Activated CD4-positive, alpha-beta T cell treated with anti-CD3 and anti-CD28 coated beads, Interleukin-2, Interleukin-4, amounts not matched to agents 100 ng/mL and 50 ng/mL, durations not matched to agents 16 hours and 8 hours (primary cell): ENCODE measurements at places on chromosomes 1 and 21.

- DNase-seq, result peak; percentile 95
Observed at GRCh38 chr1:89524369-89525168, at the start of gene LRRC8B. Gene LRRC8B (plus strand): TSS chr1:89524829. CDS start chr1:89582651, 57,822 bp downstream.

DNA sequence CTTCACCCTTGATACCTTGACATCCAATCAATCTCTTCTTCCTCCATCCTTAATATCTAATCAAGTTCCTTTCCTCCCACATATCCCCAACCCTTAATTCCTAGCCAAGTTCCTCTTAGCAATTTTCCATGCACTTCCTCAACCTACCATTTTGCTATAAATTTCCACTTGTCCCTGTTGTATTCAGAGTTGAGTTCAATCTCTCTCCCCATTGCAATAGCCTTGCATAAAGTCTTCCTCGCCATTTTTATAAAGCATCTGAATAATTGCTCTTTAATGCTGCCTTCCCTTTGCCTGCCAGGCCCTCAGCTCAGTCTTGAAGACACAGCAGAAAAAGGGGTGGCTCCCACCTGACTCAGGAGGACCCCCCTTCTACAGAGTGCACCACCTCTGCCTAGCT lies 390.3 kb downstream of the HHIPL2 start:
- DNase-seq, result no peak

DNA sequence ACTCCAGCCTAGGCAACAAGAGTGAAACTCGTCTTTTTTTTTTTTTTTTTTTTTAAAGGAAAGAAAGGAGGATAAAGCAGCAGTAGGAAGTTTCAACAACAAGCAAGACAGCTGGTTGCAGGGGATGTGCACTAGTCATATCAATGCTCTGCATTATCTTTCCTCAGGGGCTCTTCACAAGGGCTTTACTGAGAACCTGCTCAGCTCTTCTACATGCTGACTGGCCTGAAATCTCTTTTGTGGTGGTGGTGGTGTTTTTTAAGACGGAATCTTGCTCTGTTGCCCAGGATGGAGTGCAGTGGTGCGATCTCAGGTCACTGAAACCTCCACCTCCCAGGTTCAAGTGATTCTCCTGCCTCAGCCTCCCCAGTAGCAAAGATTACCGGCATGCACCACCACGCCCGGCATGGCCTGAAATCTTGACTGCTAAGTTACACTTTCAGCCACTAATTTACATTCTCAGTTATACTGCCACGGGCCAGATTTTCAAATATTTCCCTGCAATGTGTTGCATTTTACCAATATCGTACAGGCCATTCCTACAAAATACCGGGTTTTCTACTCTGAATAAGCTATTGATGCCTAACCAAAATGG lies 68.0 kb downstream of the PUM1 start:
- DNase-seq, result no peak

- no peak for DNase-seq
Observed at GRCh38 chr1:173257805-173258204, 50.7 kb upstream of the TNFSF4 start.

GRCh38 chr1:183148599-183148998 lies 37.5 kb upstream of the LAMC2 start:
- DNase-seq, result no peak

DNA sequence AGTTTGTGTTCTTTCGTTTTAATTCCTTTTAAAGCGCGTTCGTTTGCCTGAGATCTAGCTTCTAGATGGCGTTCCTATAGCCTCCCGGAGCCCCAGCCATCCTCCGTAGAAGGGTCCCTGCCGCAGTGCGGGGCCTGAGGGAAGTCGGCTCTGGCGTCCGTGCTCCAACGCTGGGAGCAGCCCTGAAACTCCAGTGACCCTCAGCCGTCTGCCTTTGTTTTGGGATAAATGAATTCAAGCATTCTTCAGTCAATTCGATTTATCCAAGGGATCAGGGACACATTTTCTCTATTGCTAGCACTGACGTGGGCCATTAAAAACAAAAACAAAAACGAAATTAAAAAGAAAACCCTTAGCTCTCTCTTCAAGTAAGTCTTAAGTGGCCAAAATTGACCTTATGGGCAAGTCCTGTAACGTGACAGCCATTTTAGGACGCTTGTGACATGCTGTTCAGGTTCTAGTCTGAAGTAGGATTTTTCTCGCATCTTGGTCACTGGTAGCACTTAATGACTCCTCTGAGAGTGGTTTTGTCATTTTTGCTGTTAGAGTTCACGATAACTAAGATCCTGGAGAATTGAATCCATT lies 742 bp upstream of the HSPA13 start:
- peak; percentile 28 for DNase-seq

DNA sequence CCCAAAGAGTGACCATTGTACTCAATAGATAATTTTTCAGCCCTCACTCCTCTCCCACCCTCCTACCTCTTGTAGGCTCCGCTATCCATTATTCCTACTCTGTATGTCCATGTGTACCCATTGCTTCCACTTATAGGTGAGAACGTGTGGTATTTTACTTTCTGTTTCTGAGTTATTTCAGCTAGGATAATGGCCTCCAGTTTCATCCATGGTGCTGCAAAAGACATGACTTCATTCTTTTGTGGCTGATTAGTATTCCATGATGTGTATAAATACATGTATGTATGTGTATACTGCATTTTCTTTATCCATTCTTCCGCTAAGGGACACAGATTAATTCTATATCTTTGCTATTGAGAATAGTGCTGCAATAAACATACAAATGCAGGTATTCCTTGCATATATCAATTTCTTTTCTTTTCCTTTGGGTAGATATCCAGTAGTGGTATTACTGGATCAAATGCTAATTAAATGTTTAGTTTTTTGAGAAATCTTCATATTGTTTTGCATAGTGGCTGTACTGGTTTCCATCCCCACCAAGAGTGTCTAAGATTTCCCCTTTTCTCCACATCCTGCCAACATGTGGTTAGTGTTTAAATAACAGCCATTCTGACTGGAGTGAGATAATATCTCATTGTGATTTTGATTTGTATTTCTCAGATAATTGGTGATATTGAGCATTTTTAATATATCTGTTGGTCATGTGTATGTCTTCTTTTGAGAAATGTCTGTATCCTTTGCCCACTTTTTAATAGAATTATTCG lies 4.9 kb downstream of the LY9 start:
- DNase-seq, result peak; percentile 58

GRCh38 chr1:179971563-179972496 lies 17.2 kb downstream of the CEP350 start:
- no peak for DNase-seq

DNA sequence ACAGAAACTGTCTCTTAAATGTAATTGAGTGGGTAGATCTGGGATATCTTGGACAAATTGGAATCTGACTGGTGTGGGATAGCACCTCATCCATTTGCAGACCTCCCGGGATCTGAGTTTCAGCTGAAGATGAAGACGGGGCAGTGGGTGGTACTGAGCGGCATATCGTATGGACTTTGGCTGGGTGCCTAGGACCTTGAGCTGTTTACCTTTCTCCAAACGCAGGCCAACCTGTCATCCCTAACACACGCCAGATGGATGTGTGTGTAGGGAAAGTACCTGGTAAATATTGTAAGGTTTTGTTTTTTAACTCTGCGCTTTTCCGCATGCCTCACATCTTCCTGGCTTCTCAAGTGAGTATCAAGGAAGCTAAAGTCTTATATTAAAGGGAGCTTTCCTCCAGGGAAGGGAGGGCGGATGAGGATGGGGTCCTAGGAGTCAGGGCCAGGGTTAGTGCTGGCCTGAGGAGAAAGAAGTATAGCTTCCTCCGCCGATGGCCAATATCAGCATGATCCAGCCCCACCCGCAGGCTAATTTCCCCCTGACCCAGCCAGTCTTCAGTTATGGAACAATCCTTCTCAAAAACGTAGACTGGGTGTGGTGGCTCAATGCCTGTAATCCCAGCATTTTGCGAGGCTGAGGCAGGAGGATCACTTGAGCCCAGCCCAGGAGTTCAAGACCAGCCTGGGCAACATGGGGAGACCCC lies 26.2 kb downstream of the ATP8B2 start:
- DNase-seq, result no peak

GRCh38 chr1:30187413-30188023 lies 535.9 kb downstream of the MATN1 start:
- DNase-seq, result no peak

GRCh38 chr1:147585640-147586383 lies 44.5 kb downstream of the BCL9 start:
- DNase-seq, result no peak

DNA sequence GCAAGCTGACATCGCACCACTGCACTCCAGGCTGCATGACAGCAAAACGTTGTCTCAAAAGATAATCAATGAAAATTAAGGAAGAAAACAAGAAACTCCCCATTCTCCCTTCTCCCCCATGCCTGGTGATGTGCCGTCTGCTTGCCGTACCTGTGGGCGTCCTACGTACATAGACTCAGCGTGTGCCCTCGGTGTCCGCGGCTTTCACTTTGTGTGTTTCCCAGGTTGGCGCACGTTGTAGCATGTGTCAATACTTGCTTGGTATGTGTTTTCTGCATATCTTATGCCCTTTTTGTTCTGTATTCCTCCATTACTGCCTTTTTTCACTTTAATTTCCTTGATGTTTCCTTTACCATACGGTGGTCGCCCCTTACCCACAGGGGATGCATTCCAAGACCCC lies 53.8 kb downstream of the PCNT start:
- DNase-seq, result no peak

GRCh38 chr1:23020706-23021405 lies 1.6 kb downstream of the KDM1A start:
- DNase-seq, result no peak

GRCh38 chr1:1187938-1188337 lies 14.3 kb downstream of the TTLL10 start:
- DNase-seq, result no peak

GRCh38 chr21:41854426-41854995 lies 24.6 kb downstream of the PRDM15 start:
- no peak for DNase-seq

GRCh38 chr1:150516616-150517015 lies 1.1 kb downstream of the FALEC start:
- peak; percentile 8 for DNase-seq

DNA sequence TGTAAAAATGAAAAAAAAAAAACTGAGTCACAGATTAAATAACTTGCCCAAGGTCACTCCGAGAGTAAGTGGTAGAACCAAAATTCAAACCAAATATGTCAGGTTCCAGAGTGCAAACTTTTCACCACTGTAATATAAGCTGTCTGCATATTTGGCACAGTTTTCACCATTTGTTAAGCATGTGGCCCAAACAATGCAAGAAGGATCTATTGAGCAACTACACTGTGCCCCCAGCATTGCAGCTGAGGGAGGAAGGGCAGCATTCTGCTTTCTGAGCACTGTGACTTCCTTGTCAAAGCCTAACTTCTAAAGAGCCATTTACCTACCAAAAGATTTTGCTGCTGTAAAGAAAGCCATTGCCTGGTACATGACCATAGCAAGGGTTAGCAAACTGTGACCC lies 133.4 kb downstream of the SYT2 start:
- DNase-seq, result no peak

DNA sequence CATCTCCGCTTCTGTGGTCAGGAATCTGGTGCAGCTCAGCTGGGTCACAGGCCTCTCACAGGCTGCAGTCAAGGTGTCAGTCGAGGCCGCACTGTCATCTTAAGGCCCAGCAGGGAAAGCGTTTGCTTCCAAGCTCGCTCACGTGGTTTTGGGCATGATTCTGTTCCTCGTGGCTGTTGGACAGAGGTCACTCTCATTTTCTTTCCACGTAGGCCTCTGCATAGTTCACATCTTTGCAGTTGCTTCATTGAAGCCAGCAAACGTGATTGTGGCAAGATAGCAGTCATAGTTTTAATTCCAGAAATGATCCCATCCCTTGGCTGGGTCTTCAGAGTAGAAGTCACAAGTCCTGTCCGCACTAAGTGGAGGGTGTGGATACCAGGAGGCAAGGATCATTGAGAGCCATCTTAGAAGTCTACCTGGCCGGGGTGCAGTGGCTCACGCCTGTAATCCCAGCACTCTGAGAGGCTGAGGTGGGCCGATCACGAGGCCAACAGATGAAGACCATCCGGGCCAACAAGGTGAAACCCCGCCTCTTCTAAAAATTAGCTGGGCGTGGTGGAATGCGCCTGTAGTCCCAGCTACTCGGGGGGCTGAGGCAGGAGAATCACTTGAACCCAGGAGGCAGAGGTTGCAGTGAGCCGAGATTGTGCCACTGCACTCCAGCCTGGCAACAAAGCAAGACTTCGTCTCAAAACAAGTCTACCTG lies 24.5 kb downstream of the NECAP2 start:
- no peak for DNase-seq

- no peak for DNase-seq
Observed at GRCh38 chr1:48741380-48741779, 35.3 kb downstream of the BEND5 start.

GRCh38 chr1:1347663-1348419 lies 1.4 kb downstream of the DVL1 start:
- DNase-seq, result no peak

DNA sequence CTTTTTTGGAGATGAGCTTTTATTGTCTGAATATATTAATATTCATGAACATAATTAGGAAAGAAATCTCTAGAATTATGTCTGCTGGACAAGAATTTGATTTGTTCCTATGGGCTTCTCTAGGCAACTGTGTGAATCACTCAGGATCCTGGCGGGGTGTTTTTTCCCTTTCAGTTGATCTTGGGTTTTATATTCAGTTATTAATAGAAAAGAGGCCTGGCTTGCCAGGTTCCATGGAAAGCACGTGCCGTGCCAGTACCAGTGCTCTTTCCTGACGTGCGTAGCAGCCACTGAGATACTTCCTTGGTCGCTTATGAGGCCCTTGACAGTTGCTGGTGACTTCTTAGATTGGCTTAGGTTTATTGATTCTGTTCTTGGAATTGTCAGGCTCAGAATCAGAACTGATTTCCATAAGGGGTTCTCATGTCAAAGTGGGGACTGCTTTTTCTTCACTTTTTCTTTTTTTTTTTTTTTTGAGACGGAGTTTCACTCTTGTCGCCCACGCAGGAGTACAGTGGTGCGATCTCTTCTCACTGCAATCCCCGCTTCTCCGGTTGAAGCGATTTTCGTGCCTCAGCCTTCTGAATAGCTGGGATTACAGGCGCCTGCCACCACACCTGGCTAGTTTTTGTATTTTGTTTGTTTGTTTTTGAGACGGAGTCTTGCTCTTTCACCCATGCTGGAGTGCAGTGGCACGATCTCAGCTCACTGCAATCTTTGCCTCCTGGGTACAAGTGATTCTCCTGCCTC lies 48.7 kb upstream of the KIF1B start:
- no peak for DNase-seq

DNA sequence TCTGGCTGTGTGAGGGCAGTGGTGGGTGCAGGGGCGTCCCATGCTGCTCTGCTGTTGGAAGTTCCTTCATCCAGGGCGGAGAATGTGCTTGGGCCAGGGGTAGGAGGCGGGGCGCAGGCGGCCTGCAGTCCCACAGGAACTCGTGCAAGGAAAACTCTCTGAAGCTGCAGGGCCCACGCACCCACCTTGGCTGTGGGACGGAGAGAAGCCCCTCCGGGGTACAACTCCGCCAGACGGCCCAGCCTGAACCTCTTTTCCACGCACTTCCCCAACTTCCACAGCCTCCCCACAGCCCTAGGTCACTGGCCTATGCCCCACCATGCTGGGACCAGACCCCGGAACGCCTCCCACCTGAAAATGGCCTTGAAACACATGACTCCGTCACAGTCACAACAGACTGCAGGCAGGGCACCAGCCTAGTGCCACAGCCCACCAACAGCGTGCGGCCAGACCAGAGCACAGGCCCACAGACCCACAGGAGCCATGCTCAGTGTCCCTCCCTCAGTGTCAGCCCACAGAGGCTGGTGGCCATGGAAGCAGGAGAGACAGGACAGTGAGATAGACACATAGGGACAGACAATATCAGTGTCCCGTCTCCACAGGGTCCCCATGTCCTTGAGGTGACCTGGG lies 47.8 kb downstream of the WNT9A start:
- no peak for DNase-seq
